ENCODE measurements at places on chromosomes 2 and 18. TPM values are rescaled to one million over a fixed set of nuclear protein-coding genes. Genes with fewer than 3 reads are reported as not detected.
A peak's percentile ranks its signal among the peaks of the same experiment; 100 is the strongest.

- no peak for DNase-seq
These were observed 1.6 kb downstream of the TNP1 start for GRCh38 chr2:216858312-216858711.

GRCh38 chr2:133167990-133168389 lies 400.3 kb downstream of the NCKAP5 start:
- DNase-seq: no peak

Gene HES6
- total RNA-seq: 4.8 TPM

- DNase-seq: no peak
These were observed 57.2 kb upstream of the TNP1 start for GRCh38 chr2:216916956-216917650.

Gene PPP4R3B
- 26.8 TPM for total RNA-seq

- no peak for DNase-seq
These were observed 98.7 kb upstream of the POU3F3 start for GRCh38 chr2:104755026-104755878.

GRCh38 chr2:105631922-105632321 lies 112.8 kb upstream of the NCK2 start:
- no peak for DNase-seq

- DNase-seq: no peak
These were observed 52.6 kb downstream of the MEP1B start for GRCh38 chr18:32242395-32242794.

Gene ERFE
- 4.3 TPM for total RNA-seq

Gene FBLN7
- total RNA-seq: not detected

- peak; percentile 56 for DNase-seq
These were observed 40.5 kb downstream of the CROCC2 start for GRCh38 chr2:240946654-240947053.

- no peak for DNase-seq
These were observed 196.0 kb upstream of the VRK2 start for GRCh38 chr2:57850415-57851130.

DNA sequence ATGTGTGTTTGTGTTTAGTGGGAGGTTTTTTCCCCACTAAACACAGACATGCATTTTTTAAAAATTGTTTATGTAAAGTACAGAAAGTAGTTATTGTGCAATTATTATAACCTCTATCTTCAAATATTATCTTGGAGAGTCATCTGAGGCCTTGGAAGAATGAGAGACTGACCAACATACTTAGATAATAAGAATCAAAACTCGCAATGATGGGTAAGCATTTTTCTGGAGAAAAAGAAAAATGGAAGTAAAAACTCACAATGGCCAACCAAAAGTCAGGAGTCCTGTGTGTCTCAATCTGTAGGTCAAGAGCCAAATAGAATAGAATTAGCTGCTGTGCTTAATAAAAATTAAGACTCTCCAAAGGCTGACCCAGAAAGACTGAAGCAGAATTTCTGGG lies 43.0 kb downstream of the MEMO1 start:
- no peak for DNase-seq

Gene UGT1A3
- total RNA-seq: not detected

DNA sequence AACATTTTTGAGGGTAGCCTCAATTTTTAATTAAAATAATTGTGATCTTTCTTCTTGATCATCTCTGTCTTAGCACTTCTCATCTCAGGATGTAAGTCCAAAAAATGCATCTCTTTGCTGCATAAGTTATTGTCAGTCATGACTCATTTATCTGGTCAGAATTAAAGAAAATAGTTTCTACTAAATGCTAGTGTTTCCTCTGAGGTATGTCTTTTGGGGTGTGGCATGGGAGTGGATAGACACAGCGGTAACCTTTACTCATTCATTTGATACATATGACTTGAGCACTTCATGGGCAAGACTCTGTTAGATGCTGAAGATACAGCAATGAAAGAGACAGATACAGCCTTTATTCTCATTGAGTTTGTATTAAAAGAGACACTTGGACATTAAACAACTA lies 284.7 kb downstream of the IRS1 start:
- DNase-seq: peak; percentile 10

DNA sequence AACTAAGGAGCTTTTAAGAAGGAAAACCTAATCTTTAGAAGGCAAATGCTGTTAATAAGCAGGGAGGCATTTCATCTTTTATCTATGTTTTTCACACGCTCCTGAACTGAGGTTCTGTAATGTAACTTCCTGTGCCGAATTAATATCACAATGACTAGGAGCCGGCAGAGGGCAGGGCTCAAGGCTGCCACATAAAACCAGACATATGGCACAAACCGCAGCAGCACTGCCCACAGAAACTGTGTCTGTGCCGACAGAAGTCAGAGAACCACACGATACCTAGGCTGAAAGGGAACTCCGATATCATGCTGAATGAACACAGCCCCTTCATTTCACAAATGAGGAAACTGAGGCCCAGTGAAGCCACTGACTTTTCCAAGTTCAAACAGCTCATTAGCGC lies 112.1 kb downstream of the EIPR1 start:
- no peak for DNase-seq

- no peak for DNase-seq
These were observed 110.8 kb upstream of the CDC42EP3 start for GRCh38 chr2:37782155-37782673.

DNA sequence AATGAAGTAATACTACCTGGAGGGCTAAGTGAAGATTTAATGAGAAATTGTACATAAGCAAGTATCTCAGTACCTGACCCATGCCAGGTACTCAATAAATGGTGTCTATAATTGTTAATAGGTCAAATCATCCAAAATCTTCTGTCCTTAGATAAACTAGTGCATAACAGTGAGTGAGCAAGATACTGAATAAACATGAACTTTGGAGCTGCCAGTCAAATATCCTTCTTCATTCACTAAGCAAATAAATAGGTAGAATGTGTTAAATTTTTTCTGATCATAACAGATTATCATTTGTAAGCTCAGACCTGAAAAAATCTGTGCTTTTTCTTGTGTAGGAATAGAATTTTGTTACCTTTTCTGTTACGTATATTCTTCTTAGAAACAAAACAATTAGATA lies 39.6 kb downstream of the RAB3GAP1 start:
- no peak for DNase-seq

GRCh38 chr2:150640039-150640438 lies 152.6 kb upstream of the RND3 start:
- DNase-seq: no peak

DNA sequence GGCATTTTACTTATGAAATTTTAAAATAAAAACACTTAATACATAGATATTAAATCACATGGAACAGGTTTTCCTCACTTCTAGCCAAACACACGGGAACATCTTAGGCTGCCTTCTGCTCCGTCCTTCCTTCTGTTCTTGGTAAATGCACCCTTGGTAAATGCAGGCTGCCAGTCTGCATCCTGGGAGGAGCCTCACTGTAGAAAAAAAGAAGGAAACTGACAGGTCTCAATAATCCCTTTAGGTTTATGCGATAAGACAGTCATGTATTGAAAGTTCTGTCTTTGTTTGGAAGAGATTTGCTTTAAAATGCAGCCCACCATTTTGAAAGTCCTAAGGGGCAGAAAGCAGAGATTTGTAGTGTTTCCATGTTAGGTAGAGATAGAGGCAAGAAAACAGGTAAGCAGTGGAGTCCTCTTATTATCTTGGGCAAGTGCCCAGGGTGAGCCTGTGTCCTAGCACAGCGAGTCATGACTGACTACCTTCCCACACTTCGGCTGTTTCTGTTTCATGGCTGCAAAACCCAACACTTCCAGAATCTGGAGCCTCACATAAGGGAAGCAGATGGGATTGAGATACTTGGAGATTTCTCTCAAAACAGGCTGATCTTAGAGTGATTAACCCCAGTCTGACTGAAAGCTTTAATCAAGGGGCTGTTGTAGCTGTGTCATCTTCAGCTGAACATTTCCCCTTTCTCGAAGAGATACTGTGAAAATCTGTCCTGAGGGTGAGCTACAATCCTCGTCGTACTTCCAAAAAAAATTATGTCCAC lies 131.4 kb upstream of the MAP3K20 start:
- DNase-seq: no peak

DNA sequence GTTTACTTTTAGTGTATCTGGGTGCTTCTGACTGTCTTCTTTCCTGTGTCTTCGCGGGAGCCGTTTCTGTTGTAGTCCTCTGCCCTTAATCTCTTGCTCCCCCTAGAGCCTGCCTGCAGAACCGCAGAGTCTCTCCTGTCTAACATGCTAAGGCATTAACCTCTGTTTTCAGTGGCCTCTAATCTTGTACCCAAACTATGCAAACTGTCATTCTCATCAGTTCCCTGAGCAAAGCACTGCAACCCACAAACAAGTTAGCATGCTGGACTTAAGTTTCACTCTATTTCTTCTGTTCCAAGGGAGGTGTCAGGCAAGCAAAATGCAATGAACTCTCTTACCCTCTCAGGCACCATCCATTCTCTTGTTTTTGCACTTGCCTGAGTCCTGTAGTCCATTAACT lies 138.4 kb downstream of the OTX1 start:
- DNase-seq: no peak

DNA sequence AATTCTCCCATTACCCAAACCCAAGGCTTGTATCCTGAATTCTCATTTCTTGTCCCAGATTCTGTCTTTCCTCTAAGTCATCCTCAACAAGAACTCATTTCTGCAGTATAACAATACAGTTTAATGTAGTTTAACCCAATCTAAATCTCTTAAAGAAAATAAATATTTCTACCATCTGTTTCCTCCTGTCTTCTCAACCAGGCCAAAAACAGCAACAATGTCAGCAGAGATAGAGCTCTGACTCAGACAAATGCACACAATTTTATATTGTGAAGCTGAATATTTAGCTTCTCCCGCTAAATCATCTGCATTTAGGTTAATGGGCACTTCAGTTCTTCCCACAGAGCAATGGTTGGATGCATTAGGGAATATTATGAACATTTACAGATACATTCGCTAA lies 35.7 kb upstream of the KYNU start:
- no peak for DNase-seq

Gene MROH2A
- total RNA-seq: not detected

Gene CDCA7
- 31.9 TPM for total RNA-seq

DNA sequence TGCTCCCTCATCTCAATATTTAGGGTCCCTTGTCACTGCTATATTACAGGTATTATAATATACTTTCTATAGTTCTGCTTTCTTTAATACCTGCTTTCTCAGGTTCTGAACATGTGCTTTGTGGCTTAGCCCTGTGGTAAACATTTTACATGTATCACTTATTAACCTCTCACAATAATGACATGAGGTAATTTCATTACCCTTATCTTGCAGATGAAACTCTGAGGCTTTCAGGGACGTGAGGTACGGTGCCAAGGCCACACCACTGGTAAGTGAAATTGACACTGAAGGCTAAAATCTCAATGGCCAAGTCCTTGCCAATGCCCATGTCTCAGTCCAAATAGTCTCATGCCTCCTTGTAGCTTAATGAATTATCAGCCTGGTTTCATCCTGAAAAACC lies 21.7 kb downstream of the LINC00305 start:
- no peak for DNase-seq

Gene RGPD3
- total RNA-seq: not detected

Gene C2orf78
- 0.45 TPM for total RNA-seq

DNA sequence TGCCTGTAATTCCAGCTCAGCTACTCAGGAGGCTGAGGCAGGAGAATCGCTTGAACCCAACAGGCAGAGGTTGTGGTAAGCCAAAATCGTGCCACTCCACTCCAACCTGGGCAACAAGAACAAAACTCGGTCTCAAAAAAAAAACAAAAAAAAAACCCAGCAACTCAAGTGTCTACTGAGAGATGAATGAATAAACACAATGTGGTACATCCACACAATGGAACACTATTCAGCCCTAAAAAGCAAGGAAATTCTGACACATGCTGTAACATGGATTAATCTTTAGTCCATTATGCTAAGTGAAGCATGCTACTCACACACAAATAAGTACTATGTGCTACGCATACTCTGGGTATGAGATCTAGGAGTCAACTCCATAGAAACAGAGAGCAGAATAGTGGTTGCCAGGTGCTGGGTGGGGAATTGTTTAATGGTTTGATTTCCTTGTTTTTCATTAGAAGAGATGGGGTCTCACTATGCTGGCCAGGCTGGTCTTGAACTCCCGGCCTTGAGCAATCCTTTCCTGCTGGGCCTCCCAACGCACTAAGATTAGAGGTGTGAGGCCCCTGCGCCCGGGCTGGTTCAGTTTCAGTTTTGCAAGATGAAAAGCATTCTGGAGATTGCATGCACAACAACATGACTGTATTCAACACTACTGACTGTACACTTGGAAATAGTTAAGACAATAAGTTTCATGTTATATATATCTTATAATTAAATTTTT lies 15.9 kb downstream of the SMPD4 start:
- no peak for DNase-seq

GRCh38 chr2:10300997-10301940 lies 1.4 kb upstream of the HPCAL1 start:
- no peak for DNase-seq

GRCh38 chr2:233600386-233600785 lies 17.0 kb upstream of the UGT1A8 start:
- DNase-seq: no peak

Gene NAT8
- not detected for total RNA-seq

Gene FZD7
- total RNA-seq: 25.2 TPM

DNA sequence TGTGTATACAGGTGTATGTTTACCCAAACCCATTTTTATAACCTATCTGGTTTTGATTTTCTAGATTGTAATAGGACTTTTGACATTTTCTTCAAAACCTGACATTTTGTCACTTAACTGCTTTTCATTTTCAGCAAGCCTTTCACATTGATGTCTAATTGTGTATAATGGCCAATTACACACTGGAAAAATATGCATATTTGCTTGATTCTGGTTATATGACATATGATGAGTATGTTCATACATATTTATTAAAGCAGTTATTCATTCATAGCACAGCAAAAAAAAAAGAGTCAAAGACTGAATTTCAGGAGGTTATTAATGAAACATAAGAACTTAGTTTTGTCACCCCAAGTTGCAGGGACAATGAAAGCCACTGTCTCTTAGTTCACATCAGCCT lies 307.7 kb upstream of the TNP1 start:
- no peak for DNase-seq

DNA sequence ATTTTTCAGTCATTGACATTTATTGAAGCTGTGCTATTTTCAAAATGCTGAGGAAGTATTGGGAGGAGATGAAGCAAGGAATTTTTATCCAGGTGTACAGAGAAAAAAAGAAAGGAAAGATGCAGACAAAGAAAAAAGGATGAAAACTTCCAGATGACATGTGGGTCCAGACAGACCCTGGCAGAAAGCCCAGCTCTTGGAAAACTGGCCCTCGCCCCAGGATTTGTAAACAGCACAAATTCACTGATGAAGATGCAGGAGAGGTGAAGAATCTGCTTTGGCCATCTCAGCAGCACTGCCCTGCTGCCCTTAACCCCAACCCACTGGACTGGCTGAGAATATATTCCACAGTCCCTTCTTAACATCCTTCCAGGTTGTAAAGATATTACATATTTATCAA lies 12.5 kb downstream of the TACR1 start:
- DNase-seq: no peak

Gene PDE1A
- total RNA-seq: 0.51 TPM

GRCh38 chr2:179177694-179178093 lies 86.9 kb downstream of the SESTD1 start:
- no peak for DNase-seq

Gene CKAP2L
- total RNA-seq: 15.8 TPM

All from H4 (cell line).